ENCODE measurements at places on chromosomes 4 and X.
A peak's percentile ranks its signal among the peaks of the same experiment; 100 is the strongest.

- DNase-seq, result no peak
These were observed 1.6 kb downstream of the SLC10A6 start for GRCh38 chr4:86847571-86847970.

DNA sequence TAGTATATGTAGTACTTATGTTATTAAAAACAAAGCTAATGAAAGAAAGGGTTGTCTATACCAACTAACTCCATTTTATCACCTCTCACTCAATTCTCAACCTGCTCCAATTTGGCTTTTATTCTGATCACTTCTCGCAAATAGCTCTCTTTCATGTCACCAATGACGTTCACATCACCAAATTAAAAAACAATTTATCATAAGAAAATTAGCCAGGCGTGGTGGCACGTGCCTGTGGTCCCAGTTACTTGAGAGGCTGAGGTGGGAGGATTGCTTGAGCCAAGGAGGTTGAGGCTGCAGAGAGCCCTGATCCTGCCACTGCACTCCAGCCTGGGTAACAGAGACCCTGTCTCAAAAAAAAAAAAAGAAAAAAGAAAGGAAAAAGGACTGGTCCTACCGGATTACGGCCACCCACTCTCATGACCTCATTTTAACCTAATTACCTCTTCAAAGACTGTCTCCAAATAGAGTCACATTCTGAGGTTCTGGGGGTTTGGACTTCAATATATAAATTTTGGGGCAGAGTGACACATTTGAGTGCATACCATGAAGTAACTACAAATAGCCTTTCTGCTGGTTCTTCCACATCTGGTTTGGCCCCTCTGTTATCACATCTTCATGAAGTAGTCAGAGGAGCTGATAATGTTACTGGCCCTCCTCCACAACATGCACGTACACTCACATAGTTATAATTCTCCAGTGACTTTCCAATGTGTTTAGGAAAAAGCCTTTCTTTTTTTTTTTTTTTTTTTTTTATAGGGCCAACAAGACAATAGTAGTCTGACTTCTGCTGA is 15.8 kb upstream of the RBMX start:
- no peak for DNase-seq

GRCh38 chr4:150244600-150244999 is 166.4 kb downstream of the DCLK2 start:
- peak; percentile 35 for DNase-seq

DNA sequence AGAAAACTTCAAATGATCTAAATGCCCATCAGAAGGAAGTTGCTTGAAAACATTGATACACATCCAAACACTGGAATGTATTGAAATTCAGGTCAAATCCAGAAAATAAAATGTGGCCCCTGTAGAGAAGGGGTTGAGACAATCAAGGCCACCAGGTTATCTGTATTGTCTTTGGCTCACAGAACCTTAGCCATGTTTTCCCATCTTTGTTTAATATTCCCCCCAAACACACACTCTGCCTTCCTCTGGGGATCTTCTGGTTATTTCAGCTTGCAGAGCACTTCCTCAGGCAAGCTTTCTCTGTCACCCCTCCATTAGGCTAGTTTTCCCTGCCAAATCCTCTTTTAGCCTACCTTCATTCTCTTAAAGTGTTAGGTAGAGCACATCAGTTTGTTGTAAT is 30.5 kb downstream of the PAGE2 start:
- no peak for DNase-seq

DNA sequence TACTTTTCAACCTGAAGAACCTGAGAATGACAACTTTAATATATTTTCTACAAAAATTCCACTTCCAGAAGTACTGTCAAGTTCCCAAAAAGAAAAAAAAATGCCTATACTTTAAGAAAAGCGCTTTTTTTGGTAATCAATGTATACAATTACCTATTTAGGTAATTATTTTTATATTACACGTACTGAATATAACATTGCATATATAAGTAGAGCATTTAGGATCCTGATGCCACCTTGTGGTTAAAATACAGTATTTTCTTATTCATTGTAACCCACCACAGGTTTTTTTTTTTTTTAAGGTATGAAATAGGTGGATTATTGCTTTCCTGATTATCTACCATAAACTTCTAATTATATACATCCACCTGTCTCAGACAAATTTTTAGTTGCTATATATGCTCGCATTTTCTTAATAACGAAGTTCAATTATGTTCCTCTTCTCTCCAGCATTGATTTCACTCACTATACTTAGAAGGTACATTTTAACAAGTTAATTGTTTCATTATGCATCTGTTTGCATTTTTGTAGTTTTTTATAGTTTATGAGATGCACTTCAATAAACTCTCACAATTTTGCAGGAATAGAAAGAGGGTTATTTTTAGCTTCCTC is 5.2 kb downstream of the MAP9 start:
- DNase-seq, result peak; percentile 5

GRCh38 chr4:71132486-71132885 is 139.0 kb downstream of the DCK start:
- DNase-seq, result no peak

DNA sequence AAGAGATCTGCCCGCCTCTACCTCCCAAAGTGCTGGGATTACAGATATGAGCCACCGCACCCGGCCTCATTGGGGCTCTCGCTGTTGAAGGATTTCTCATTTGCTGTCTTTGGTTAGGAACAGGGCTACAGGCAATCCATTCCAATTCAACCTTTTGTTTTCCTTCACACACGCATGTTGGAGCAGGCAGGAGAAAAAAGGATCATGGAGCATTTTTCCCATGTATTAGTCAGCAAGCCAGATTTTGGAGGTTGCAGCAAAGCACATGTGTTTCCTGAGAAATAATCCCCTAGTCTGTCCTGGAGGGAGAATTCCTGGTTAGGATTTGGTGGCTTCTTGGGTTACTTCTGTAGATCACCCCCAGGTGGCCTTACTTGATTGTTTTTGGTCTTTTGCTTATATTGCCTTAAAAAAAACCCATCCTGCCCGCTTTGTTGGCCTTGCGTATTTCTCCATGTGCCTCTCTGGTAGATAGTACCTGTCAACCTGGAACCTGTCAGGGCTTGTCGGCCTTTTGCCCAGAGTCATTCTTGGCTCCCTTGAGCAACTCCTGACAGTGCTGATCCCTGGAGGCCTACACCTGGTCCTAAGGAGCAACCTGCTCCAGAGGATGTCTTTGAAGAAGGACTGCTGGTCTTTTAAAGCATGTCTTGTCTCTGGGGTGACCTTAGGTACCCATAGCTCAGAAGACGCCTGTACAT is 82.4 kb upstream of the CLCN4 start:
- DNase-seq, result no peak

- DNase-seq, result peak; percentile 56
These were observed at the start of gene PCDH10 for GRCh38 chr4:133148690-133149363. Gene PCDH10, plus strand, starts transcription at chr4:133149294. Its CDS starts 847 bp downstream, at chr4:133150141.

DNA sequence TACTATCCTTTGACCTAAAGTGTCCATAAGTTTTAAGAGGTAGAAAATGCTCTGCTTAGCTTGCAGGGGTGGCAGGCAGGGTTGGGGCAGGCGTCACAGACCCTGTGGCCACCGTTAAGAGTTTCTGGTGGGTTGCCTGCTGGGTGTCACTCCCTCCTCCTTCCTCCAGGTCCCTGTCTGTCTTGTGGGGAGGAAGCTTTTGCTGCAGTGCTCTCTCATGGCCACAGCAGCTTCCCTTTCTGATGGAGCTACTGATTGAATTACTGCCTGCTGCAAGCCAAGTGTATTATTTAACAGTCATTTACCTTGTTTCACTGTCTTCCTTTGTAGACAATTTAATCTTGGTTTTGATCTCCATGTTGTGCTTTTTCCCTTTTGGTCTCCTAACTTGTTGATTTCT is 384.6 kb downstream of the IDS start:
- DNase-seq, result no peak

DNA sequence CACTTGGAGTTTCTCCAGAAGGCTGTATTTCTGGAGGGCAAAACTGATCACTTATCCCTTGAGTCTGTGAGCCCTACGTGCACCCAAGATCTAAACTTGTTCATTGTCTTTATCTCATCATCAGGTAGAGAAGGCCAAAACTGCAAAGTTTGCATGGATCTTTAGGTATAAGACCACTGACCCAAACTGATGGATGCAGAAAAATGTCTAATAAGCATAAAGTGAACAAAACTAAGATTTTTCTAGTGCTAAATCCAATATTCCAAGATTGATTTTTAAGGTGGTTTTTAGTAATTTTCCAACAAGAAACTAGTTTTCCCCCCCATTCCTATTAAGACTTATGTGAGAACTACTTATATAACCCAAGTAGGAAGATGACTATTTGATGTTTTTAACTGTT is 2.0 kb downstream of the TMSB15A start:
- no peak for DNase-seq

- DNase-seq, result no peak
These were observed 266.7 kb upstream of the MAGEB2 start for GRCh38 chrX:29948653-29949052.

- DNase-seq, result no peak
These were observed 17.7 kb downstream of the FOXR2 start for GRCh38 chrX:55640854-55641253.

GRCh38 chr4:13577660-13578059 is 33.4 kb upstream of the NKX3-2 start:
- DNase-seq, result no peak

DNA sequence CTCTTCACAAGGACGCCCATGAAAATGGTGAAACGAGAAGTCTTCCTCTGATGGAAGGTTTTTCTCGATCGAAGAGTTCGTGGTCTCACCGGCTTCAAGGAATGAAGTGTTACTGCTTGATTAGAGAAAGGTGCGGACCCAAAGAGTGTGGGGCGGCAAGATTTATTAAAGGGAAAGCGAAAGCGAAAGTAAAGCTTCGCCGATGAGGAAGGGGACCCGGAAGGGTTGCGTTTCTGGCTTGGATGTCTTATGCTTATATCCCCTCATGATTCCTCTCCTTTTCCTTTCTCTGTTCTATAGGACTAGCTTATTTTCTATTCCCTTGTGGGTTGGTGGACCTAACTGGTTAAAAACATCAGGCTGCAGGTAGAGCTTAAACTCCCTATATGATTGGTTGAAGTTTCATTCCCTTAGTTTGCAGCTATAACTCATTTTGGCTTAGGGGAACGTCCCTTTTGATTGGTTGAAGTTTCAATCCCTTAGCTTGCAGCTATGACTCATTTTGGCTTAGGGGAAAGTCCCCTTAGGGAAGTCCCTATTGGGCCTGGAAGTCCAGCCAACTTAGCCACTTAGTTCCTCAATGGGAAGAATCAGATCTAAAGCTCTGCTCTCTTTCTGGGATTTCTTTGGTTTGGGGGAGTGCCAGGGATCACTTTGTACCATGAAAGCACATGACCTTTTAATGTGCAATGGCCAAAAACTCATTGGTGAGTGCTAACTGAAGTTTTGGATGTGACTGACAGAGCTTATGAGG is 1025.0 kb upstream of the PCDH10 start:
- no peak for DNase-seq

DNA sequence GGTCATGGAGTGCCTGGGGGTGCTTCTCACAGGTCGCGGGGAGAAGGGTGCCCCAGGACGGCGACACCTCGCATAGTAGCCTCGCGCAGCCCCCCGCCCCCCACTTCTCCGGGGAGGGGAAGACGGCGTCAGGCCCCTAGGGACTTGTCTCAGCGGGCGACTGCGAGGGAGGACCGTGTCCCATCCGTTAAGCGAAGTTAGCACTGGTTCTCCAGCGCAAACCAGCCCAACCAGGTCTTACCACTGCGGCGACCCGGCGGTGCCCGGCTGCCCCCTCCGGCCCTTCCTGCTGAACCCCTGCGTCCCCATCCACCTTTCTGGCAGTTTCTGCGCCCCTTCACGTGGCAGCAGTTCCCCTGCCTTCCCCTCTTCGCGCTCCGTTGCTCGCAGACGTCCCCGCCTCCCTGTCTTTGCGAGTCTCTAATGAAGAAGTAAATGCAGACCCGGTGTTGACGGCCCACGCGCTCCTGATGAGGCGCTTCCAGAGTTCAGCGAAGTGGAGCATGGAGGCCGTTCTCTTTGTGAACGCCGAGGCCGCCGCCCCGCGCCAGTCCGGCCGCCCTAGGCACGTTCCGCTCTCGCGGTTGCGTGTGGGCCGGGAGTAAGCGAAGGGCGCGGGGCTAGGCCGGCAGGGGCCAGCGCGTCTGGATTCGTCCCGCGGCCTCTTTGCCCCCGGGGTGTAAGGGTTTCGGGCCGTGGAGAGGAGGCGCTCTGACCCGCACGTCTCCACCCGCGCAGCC is 3.0 kb downstream of the SLIT2 start:
- no peak for DNase-seq

- DNase-seq, result no peak
These were observed 300.2 kb downstream of the USP46 start for GRCh38 chr4:52358883-52359321.

DNA sequence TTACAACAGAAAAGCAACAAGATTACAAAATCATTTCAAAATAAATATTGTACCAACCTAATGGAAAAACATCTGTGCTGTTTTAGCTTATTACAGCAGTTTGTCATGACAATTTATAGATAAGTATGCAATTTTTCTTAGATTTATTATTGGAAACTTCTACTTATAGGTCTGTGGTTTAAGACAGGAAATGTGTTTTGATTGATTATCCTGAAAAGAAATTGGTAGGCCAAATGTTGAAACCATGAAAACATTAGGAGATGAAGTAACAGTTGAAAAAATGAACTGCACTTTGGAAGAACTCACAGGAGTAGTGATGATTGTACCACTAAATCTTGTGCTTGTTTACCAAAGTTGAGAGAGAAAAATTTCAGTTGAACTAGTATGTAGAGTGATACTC is 162.2 kb upstream of the GIMD1 start:
- DNase-seq, result no peak

- DNase-seq, result no peak
These were observed 162.4 kb upstream of the IL15 start for GRCh38 chr4:141473952-141474351.

DNA sequence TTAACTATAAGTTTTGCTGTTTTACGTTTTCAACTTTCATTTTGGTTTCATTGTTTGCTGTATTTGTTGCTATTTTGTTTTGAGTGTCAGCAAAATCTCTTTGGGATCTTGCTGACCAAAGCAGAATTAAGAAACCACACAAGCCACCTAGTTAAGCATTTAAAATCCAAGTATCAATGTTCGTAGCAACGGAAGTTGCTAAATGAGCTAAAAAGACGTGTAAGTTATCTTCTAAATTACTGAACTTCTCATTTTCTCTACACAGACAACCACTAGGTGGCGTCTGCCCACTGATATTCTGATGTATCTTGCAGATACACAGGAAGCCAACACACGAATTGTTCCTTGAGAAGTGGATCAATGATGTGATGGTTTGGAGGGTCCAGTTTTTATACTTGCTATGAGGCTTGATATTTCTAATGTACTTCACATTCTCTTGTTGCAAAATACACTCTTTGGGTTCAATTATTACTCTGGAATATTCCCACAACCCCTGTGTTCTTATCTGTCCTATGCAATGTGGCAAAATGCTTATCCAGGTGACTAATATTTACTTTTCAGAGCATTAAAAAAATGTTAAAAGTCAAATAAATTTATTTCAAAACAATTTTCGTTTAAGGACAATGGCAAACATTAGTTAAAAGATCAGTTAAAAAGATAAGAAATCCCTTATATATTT is 250.5 kb downstream of the TECRL start:
- DNase-seq, result peak; percentile 67

DNA sequence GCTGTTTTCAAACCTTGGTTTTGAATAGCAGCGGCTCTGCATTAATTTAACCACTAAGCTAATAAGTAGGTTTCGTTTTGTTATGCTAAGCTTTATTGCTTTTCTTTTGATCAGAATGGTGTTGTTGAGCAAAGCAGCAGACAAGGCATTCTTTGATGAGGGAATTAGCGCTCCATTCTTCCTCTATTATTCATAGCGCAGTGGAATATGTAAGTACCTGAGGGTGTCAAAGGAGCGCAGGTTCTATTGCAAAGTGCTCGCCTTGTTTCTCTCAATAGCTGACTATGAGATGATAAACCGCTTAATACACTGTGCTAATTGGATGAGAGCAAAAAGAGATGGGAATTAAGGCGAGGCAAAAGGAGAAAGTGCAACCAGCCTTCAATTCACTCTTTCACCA is 16.3 kb downstream of the ARX start:
- no peak for DNase-seq

GRCh38 chrX:49089553-49089952 is 9.9 kb upstream of the WDR45 start:
- no peak for DNase-seq
